Kidney capillary endothelial cell (primary cell): ENCODE measurements at places on chromosomes 1 and 21.

DNA sequence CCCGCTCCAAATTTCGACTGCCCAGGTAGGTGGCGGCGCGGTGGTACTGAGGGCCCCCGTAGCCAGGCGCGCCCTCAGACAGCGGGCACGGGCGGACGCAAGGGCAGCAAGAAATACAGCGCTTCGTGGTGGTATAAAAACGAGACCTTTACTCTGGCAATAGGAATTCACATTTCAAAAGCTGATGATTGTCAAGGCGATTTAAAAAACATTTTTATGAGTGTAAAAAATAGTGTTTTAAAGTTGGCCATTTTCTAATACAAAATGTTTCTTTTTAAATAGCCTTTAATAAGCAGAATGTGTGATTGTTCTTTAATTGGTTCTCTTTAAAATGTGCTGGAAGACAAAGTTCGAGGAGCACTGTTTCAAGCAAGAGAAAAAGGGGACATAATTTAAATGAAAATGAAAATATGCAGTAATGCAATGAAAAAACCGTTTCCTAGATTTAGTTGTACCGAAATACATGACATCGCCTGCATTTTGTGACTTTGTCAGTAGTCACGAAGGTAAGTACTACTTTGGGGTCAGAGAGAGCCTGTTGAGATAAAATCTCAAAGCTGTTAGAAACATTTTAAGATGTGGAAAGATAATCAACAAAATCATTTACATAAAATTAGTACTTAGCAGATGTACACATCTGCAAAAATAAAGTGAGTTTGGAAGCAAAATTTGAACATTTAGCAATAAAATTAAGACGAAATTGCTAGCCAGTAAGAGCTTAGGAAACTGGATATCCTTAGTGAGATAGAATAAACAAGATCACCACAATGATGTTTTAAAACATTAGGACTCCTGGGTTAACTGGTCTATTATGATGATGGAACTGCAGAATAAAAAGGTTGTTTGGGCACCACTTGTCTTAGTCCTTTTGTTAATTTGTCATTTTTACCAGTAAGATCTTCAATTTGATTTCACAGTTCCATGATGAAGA lies 1.1 kb upstream of the PSMG1 start:
- DNase-seq: no peak

- DNase-seq: no peak
These were observed 448.8 kb upstream of the VAMP3 start for GRCh38 chr1:7322283-7322785.

DNA sequence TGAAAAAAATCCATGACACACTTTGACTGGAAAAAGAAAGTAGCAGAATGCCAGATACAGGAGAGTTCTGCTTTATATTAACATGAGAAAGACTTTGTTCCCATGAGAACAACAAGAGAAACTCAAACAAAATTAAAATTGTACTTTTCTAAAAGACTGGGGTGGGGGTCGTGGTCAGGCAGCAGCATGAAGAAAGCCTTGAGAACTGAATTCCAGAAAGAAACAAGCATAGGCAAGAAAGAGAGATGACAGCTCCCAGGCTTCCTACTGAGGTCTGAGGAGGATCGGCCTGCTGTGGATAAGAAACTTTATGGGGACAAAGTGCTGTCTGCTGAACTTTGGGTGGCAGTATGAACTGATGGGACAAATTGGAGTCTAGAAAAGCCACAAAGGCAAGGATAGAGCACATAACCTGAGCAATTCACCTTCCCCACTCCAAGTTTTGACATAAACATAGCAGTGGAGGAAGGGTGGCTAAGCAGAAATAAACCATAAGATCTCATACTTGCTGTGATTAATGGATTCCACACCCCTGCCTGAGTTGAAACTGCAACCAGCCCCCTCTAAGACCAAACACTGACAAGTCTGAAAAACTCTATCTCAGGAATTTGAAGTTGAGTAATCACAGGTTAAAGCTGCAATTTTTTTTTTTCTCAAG lies 43.7 kb downstream of the COL6A1 start:
- DNase-seq: no peak

DNA sequence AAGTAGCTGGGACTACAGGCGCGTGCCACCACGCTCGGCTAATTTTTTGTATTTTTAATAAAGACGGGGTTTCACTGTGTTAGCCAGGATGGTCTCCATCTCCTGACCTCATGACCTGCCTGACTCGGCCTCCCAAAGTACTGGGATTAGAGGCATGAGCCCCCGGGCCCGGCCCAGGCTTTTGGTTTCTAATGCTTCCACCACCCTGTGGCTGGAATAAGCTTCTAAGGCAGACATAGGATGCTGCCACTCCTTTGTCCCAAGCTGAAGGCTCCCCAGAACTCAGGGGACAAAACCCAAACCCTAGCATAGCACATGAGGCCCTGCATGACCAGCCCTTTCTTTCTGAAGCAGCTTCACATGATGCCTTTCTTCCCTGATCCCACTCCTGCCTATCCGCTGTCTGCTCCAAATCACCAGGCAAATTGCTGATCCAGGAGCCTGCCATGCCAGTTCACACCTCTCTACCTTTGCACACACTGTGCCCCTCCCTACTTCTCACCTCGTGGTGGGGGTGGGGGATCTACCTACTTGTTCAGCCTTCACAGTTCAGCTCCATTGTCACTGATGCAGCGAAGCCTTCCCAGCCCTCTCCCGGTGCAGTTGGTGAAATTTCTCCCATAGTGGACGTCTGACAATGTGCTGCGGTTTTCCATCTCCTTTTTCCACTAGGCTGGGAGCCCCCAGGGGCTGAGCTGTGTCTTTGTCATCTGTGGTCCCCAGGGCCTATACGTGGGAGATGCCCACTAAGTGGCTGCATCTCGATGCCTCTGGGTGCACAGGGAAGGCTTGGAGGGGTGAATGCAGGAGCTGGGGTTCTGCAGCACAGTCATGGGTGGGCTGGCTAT lies 6.9 kb downstream of the PTPRU start:
- no peak for DNase-seq

GRCh38 chr1:248758352-248758751 lies 2.8 kb upstream of the LYPD8 start:
- no peak for DNase-seq

DNA sequence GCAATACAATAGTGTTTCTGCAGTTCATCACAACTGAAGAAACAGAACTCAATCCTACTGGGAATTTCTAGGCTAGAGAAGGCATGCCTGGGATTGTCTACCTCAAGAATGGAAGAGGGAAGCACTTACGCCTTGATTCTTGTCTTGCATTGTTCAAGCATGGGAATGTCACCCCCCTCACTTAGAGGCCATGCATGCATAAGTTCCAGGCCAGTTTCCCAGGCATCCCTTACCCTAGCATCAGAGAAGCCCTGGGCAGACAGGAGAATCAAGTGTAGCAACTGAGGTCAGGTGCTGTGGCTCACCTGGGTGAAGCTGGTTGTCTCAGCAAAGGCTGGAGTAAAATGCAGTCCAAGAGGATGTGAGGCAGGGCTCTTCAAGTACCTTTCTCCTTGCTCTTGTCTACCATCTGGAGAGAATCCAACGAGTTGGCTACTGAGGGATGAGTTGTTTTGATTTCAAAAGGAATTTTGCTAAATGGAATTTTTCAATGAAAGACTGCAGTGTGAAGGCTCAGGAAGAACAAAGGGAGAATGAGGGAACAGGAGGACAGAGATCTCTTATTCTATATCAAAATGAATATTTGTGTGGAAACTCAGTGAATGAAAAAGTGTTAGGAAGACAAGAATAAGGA lies 174.3 kb downstream of the NEK7 start:
- DNase-seq: no peak

- no peak for DNase-seq
These were observed 21.3 kb downstream of the CHIT1 start for GRCh38 chr1:203208181-203208580.

GRCh38 chr1:50265790-50266314 lies 157.1 kb downstream of the ELAVL4 start:
- no peak for DNase-seq

- no peak for DNase-seq
These were observed 249.2 kb upstream of the TPTE start for GRCh38 chr21:10272216-10272615.

DNA sequence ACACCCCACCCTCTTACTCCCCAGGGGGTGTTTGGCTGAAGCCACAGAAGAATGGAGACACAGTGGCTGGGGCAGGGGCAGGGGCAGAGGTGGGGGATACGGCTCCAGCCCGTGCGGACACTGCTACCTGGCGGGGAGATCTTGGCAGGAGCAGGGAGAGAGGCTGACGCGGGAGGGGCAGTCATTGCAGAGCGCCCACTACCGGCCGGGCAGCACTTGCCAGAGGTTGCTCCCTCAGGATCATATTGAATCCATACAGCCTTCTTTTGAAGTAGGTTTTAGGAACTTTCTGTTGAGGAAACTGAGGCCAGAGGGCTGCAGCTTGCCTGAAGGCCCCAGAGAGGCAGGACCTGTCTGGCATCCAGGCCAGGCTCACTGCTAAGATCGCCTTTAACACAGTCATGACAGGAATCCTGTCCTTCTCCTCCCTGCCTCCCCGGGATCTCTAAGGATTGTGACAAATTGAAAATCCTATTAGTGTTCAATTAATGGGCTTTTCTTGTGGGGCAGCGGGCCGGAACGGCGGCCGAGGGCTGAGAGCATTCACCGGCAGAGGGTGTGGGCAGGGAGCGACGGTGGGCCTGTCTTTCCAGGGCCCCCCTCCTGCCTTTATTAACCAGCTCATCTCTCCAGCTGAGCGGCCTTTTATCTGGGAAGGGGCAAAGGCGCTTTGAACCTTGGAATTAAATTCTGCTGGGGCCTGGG lies 65.5 kb upstream of the WNT4 start:
- no peak for DNase-seq

- DNase-seq: no peak
These were observed 34.1 kb downstream of the OPTC start for GRCh38 chr1:203528063-203528462.

DNA sequence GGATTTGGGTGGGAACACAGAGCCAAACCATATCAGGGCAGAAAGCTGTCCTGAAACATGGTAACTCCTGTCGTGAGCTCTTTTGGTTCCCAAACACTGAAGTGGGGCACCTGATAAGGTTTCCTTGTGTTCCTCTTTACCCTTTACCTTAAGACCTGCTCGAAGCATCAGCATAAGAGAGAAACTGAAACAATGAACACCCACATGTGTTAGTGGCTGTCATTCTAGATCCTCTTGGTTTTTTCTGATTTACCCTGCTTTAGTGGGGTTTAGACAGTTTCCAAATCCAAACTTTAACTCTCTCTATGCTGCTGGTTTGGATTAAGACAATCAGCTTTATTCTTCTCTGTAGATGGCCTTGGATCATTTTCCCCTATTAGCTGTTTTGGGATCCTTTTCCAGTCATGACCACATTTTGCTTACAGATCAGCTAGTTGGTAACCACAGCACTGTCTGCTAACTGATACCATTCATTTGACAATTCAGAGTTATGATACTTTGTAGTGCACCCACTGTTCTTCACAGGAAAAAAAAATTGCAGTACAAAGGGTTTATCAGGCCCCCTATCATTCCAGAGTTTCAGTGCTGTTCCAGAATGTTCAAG lies 975 bp upstream of the MNDA start:
- DNase-seq: no peak

- no peak for DNase-seq
These were observed 4.1 kb downstream of the GSTM1 start for GRCh38 chr1:109691759-109692158.

DNA sequence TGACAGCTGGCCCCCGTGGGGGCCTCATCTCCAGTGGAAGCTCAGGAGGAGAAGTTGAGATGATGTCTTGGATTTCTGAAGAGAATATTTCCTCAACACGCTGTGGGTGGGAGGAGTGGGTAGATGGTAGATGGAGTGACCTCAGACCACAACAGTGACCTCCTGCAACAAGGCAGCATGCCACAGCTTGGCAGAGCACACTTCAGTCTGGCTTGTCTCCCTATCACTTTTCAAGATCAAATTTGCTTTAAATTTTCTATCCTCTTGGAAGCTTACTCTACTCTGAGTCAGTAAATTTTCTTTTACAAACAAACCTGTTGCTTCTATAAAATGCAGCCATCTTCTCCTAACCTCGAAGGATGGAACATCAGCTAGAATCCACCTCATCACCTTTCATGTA lies 59.7 kb downstream of the NTPCR start:
- no peak for DNase-seq

- peak; percentile 97 for DNase-seq
These were observed 27.5 kb upstream of the ROR1 start for GRCh38 chr1:63746129-63746864.

DNA sequence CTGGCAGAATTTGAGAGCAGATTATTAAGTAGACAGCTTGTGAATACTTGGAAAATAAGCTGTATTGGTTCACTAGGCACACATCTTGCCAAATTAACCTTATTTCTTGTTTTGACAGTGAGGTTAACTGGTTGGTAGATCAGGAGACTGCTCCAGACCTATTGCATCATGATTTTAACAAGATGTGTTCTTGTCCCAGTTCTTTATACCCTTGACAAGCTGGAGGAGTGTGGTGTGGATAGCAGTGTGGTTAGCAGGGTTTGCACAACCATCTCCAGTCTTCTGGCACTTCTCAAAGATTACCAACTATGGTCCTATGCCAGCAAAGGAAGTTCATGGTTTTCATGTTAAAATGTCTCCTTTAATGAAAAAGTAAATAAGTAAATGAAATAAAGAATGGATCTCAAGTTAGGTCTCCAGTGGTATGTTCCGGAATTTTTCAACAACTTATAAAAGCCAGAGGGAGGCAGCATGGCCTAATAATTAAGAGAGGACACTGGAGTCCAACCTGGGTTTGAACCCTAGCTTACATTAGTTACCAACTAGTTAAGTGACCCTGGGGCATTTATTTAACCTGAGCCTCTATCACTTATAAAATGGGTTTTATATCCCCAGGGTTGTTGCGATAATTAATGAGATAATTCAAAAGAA lies 34.1 kb downstream of the DDX20 start:
- no peak for DNase-seq

- DNase-seq: no peak
These were observed 550 bp downstream of the ACKR1 start for GRCh38 chr1:159205225-159205624.

- DNase-seq: no peak
These were observed 26.3 kb upstream of the PTGFR start for GRCh38 chr1:78464449-78464891.

GRCh38 chr1:202576816-202577215 lies 133.4 kb downstream of the SYT2 start:
- DNase-seq: no peak

- no peak for DNase-seq
These were observed 4.3 kb upstream of the FOXD2 start for GRCh38 chr1:47433477-47434050.

DNA sequence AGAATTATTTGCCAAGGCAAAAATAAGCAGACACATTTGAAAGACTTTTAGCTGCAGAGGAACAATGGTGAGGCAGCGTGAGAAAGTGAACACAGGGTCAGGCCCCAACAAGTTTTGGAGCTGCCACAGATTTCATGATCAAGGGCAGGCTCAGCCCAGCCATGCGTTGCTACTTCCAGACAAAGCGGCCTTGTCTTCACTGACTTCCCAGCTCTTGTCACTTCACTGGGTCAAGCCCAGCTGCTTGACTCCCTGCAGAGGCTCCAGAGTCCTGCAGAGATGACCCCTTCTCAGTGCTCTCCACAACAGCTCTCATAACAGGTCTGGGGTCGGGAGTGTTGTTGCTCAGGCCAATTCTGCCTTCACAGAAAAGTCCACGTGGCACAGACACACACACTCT lies 35.8 kb downstream of the HHAT start:
- no peak for DNase-seq

GRCh38 chr21:30251781-30252180 lies 31.0 kb downstream of the KRTAP24-1 start:
- no peak for DNase-seq

GRCh38 chr1:77438236-77438913 lies 156.6 kb downstream of the AK5 start:
- no peak for DNase-seq
